ENCODE measurements at places on chromosomes 7 and 10.

GRCh38 chr7:129136887-129137642 is 7.4 kb upstream of the TSPAN33 start:
- DNase-seq = no peak

DNA sequence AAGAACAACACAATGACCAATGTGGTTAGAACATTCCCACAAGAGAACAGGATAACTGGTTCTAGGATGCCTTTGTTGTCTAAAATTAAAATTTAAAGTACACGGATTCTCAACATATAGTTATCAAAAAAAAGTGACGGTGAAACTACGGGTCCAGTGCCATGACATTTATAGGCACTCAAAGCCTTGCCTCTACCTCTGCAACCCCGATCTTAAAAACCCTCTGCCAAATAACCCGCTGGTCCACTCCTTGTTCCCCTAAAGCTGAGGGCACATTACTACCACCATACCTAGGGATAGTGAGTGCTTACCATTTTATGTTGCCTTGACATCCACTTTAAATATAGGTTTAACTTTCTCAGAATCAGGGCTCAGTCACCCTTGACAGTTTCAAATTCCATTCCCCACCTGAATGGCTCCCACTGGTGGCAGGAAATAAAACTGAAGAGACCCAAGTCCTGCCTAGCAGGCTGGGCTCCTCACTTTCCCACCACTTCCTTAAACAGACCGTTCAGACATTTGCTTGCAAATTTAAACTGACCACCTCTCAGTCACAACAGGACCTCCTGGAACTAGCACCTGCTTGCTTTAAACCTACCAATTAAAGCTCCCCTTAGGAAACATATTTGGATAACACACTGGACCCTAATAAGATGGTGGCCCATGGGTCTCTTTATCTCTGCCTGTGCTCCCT is 169.9 kb upstream of the ASAH2 start:
- peak; percentile 36 for DNase-seq

DNA sequence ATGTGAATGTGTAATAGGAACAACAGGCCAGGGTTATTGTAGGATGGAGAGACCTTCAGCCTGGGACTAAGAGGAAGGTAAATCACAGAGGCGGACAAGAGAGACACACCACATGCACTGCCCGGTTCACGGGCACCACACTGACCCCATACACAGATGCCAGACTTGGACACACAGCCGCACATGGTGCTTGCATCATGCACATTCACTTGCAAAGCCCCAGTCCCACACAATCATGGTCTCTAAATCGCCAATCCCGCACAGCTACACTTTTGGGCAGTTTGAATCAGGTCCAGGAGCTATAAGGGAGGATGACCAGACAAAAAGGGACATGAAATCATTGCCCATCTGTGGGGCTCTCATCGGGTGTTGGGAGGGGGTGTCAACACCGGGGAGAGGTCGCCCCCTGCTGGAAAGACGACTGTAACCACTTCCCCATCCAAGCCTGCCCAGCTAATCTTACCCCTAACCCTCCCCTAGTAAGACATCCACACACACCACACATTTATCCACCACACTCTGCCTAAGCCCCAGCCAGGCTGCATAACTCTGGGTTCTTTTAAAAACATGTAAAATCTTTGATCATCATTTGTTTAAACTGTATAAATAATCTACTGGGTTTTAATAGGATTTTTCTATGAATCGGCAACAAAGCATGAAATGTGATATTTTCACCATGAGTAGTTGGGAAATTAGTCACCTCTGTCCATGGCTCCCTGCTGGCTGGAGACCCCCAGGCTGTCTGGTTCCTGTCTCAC is 40.5 kb upstream of the SLF2 start:
- DNase-seq = no peak

- DNase-seq = peak; percentile 67
Measured at GRCh38 chr10:103855424-103855823, at the start of gene SH3PXD2A. Gene SH3PXD2A (minus strand): TSS chr10:103855576. CDS start chr10:103855266, 310 bp downstream.

GRCh38 chr10:33546031-33546430 is 211.6 kb upstream of the NRP1 start:
- DNase-seq = no peak

GRCh38 chr7:74176555-74176954 is 2.4 kb downstream of the EIF4H start:
- DNase-seq = no peak

- no peak for DNase-seq
Measured at GRCh38 chr7:3867863-3868262, 566.8 kb downstream of the SDK1 start.

GRCh38 chr7:87511510-87511909 is 36.0 kb upstream of the ABCB4 start:
- DNase-seq = no peak

- no peak for DNase-seq
Measured at GRCh38 chr10:35375091-35375765, 38.9 kb downstream of the CCNY start.

- no peak for DNase-seq
Measured at GRCh38 chr7:49001610-49002033, 77.3 kb downstream of the CDC14C start.

DNA sequence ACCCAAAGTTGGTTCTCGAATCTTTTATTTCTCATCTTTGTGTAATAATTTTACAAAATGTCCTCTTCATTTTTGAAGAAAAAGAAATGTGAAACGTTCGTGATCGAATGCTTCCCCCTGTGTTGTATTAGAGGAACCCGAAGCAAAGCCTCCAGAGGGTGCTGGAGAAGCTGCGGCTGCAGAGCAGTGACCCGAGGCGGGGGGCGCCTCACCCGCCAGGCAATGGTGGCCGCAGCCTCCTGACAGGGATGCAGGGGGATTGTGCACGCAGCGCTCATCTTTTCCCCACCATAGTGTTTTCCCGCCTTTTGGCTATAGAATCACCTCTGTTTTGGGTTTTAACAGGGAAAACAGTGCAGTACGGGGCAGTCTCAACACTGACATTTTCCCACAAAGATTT is 307.5 kb upstream of the ANKRD30A start:
- DNase-seq = no peak

- no peak for DNase-seq
Measured at GRCh38 chr7:7433811-7434210, 101.9 kb downstream of the COL28A1 start.

DNA sequence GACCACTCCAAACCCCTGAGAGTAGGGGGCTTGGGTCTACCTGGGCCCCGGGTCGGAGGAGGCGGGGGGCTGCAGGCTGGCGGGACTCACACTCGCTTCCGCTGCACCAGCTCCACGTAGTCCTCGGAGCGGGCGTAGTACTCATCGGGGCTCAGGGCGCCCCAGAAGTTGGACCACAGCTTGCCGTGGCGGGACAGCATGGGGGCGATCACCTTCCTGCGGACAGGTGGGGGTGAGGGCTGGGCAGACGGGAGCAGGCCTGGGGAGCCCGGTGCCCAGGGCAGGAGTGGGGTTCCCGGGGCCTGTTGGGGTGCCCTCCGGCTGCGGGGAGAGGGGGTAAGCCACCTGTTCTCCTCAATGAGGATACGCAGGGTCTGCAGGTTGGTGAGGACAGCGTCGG is 5.9 kb downstream of the PLOD3 start:
- DNase-seq = no peak

DNA sequence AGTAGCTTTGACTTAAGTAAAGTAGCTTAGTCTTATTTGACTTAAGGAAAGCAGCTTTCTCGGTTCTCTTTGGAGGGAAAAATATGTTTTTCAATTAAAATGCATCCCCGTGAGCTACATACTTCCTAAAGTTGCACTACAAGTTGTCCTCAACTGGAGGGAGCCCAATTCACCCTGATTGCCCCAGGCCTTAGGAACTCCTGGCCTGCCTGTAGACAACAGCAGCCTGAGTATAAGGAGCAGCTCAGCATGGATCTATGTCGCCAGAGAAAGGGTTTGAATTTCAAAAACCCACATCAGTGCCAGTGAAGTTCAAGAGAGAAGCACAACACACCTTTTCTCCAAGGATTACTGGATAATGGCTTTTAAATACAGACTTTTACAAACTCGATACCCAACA is 772.0 kb downstream of the TNS3 start:
- no peak for DNase-seq

GRCh38 chr7:158366346-158366745 is 221.3 kb downstream of the PTPRN2 start:
- no peak for DNase-seq

DNA sequence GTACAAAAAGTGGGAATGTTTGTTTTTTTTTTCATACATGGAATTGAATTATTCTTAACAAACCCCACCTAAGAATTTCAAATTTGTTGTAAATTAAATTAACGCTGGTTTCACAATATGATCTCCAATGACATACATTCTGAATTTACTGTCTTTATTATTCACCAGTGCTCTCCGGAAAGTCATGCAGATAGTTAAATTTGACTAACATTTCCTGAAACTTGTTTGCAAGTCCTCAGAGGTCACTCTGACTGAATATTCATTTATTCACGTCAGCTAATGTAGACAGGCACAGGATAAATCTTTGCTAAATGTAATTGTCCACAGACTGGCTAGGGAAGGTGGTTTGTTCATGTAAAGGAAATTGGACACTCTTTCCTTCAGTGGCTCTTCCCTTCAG is 730.4 kb downstream of the PHTF2 start:
- no peak for DNase-seq

DNA sequence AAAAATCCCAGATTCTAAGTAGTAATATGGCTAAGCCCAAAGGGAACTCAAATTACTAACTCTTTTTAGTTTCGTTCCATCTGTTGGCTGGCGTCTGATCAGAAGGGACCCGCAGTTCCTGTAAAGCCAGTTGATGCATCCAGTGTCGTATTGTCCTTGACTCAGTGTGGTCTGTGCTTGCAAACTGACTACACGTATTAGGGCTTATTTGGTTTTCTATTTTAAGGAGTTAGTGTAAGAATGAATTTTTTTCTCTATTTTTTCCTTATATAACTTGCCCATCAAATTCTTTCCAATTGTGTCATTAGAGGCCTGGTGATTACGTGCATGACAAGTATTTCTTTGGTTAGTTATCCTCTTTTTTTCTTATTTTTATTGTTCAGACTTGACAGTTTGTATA is 9.7 kb downstream of the ABCA13 start:
- no peak for DNase-seq

GRCh38 chr10:68333440-68334431 is 1.0 kb upstream of the PBLD start:
- DNase-seq = no peak

DNA sequence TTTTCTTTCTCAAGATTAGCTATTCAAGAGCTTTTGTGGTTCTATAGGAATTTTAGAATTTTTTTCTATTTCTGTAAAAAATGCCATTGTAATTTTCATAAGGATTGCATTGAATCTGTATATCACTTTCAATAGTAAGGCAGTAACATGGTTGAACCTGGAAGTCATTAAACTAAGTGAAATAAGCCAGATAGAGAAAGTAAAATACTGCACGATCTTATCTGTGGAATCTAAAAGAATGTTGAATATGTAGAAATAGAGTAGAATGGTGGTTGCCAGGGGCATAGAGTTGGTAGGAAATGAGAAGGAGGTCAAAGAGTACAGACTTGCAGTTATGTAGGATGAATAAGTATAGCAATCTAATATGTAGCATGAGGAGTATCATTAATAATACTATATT is 1073.5 kb upstream of the LRRN3 start:
- no peak for DNase-seq

Measured in substantia nigra (tissue), 51 donors.